ENCODE measurements at places on chromosomes 6 and 20.

GRCh38 chr6:1972962-1973361, 272.4 kb downstream of the GMDS start:
- no peak for DNase-seq

DNA sequence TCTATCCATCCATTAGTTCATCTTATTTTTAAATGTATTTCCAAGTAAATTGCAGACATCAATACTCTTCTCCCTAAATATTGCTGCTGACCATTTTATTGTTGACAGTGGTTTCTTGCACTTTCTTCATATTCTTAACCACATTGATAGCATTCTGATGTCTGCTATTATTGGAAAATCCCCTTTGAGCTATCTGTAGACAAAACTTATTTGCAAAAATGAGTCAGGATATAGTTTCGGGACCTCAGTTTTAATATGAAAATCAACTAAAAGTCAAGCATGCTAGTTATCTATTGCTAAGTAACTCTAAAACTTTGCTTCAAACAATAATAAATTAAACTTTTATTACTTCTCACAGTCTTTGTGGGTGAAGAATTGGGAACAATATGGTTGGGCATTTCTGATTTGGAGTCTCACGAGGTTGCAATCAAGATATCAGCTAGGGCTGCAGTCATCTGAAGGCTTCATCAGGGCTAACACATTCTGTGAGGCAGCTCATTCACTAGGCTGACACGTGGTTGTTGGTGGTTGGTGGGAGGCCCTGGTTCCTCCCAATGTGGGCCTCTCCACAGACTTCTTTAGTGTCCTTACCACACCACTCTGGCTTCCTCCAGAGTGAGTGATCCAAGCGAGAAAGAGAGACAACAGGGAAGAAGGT, 32.7 kb downstream of the CD109 start:
- DNase-seq = no peak

- DNase-seq = peak; percentile 75
These were observed 34.1 kb upstream of the HLA-DQB1 start for GRCh38 chr6:32700391-32701040.

GRCh38 chr6:147551976-147552375, 43.5 kb downstream of the SAMD5 start:
- no peak for DNase-seq

DNA sequence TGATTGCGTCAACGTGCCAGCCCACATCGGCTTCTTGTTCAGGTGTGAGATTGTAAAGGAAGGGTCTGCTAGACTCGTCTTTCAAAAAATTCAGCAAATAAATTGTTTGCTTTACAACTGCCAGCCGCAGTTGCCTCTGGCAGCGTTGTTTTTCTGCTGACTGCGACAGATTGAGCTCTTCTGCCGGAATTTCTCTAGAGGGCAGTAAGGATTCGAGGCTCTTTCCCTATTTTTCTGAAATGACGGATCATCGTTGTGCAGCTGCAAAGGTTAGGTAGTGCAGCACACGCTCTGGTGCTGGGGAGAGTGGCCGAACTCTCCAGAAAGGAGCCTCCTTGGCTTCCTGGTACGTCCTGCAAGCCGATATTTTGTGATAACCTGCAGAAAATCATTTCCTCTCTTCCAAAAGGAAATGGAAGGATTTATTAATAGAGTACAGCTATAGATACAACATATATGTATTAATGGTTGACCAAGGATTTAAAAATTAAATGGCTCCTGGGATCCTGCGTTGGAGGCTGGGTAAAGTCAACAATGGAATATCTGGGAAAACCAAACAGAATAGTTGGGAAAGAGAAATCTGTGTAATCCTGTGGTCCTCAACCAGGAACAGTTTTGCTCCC, 121.9 kb upstream of the ZFP64 start:
- peak; percentile 83 for DNase-seq

GRCh38 chr6:89997456-89998445, 103.5 kb downstream of the GJA10 start:
- DNase-seq = no peak

GRCh38 chr20:1872459-1873097, 22.6 kb upstream of the SIRPA start:
- DNase-seq = no peak

DNA sequence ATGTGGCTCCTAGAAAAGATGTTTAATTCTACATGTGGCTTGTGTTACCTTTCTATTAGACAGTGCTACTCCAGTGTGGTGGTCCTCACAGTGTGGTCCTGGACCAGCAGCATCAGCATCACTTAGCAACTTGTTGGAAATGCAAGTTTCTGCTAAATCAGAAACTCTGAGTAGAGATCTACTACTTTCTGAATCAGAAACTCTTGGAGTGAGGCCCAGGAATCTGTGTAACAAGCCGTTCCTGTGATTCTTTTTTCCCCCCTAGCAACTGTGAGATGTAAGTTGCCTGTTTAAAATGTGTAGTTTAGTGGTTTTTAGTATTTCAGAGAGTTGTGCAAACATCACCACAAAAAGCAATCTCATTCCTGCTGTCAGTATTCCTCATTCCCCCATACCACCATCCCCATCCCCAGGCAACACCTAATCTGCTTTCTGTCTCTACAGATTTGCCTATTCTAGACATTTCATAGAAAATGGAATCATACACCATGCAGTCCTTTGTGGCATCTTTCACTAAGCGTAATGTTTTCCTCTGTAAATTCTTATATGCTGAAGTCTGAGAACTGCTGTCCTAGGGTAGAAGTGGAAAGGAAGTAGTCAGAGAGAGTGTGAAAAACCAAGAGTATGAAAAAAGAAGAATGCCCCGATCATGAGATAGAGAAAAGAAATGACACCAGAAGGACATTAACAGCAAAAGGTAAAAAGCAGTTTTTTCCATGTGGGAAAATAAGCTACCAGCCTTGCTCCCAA, 18.9 kb upstream of the BTBD9 start:
- no peak for DNase-seq

DNA sequence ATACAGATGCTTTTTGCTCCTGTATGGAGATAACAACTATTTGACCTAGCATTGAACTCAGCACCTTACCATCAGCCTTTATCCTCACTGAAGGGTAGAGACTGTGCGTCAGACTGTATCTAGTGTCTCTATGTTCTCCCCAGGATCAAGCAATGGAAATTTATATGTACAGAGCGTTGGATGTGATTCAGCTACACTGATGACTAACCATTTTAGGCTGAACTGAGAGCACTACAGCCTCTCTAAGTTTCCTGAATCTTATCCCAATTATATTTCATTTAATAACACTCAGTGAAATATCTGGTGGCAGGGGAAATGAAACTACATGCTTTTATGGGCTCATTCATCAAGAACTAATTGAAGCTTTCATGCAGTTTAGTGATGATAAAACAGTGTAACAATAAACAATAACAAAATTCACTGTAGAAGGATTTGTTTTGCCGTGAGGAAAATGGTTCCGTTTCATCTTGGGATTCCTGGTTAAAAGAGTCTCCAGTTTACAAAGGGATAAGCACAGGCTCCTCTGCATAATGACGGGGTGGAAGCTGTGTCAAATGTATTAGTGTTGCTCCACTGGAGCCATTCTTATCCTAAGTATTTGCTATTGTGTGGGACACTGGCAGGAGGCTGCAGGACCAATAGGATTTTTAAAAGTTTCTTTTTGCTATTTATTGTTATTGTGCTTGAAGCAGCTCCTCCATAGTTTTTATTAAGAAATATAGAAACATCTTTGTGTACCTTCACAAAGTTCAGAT, 567.6 kb upstream of the MMS22L start:
- DNase-seq = no peak

DNA sequence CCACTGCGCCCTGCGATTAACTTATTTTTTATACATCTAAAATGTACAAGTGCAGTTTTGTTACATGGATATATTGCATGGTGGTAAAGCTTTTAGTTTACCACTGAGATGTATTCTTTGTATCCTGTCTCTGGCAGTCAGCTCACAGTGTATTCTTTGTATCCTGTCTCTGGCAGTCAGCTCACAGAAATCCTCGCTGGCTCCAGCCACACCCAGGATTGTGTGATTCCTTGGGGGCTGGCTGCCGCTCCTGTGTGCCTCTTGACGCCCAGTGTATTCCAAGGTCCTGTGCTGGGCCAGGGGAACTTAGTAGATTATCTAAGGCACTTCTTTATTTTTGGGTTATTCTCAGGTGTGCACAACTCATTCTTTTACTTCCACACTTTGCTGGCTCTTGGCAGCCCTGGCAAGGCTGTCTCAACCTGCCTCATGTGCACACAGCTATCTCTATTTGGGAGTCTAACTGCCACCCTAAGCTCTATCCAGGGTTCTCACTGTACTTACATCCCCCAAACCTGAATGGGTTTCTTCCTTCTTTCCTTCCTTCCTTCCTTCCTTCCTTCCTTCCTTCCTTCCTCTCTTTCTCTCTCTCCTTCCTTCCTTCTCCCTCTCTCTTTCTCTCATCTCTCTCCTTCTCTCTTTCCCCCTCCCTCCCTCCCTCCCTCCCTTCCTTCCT, 12.4 kb upstream of the RNF24 start:
- no peak for DNase-seq

GRCh38 chr6:43107344-43108062, 31.4 kb downstream of the PTK7 start:
- DNase-seq = no peak

DNA sequence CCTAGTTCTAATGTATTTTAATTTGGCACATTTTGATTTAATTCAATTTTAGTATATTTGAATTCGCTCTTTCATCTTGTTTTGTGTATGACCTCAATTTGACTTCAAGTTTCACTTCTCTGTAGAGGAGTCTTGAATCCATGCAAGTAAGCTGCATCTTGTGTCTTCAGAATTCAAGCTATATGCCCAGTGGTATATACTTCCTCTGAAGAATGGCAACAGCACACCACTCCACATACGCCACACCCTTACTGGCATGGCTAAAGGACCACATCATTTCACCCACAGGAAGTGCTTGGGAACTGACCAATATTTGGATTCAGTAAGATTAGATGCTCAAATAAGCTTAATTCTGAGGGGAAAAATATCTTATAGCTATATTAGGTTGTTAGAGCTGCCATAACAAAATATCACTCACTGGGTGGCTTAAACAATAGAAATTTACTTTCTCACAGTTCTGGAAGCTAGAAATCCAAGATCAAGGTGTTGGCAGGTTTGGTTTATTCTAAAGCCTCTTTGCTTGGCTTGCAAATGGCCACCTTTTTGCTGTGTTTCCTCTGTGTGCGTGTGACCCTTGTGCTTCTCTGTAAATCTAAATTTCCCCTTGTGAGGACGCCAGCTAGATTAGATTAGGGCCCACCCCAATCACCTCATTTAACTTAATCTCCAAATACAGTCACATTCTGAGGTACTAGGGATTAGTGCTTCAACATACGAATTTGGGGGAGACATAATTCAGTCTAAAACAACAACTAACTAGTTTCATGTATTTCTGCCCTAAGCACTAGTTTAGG, 2.8 kb upstream of the ASF1A start:
- no peak for DNase-seq

DNA sequence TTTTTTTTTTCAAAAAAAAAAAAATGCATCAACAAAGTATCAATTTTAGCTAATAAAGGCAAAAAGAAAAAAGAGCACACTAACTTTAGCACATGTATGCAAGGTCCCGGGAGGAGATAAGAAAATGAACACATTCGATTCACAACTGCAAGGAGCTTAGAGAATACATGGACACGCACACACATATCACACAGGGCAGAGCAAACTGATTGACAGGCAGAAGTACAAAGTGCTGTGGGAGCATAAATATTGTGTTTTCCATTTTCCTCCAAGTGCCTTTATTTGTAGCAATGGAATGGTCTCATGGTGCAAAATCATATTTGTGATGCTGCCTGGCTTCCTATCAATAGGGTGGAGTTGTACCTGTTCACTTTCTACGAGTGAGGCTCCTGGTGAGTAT, 63.8 kb downstream of the SGK1 start:
- DNase-seq = no peak

DNA sequence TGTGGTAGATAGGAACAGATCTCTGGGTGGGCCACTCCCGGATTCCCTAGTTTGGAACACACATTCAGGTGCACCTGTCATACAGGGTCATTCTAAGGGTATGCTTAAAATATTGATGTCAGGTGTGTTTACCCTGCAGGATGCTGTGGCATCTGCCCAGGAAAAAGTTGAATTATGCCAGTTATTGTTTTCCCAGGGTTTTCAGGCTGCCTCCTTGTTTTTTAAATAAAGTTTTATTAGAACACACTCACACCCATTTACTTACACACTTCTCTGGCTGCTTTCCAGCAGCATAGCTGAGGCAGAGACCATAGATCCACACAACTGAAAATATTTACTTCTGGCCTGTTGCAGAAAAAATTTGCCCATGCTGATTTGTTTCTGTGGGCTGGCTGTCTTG, 76.5 kb downstream of the PHACTR3 start:
- DNase-seq = no peak

All from posterior cingulate gyrus (tissue), 11 donors.